ENCODE measurements at places on chromosomes 2 and 18. TPM values are rescaled to one million over a fixed set of nuclear protein-coding genes. Genes with fewer than 3 reads are reported as not detected.

ELOA2 gene
- total RNA-seq = not detected

MAP3K19 gene
- not detected for total RNA-seq

CD302 gene
- total RNA-seq = 0.88 TPM

TMEM247 gene
- not detected for total RNA-seq

MC5R gene
- total RNA-seq = not detected

FEZ2 gene
- 34.3 TPM for total RNA-seq

DAPL1 gene
- 1.2 TPM for total RNA-seq

ALPG gene
- total RNA-seq = not detected

DHRS9 gene
- not detected for total RNA-seq

SERPINB13 gene
- total RNA-seq = 12.4 TPM

RFX8 gene
- total RNA-seq = not detected

ANKRD62 gene
- total RNA-seq = not detected

E2F6 gene
- 9.3 TPM for total RNA-seq

MFSD2B gene
- 0.69 TPM for total RNA-seq

SIX3 gene
- not detected for total RNA-seq

BCL11A gene
- 8.5 TPM for total RNA-seq

ZSWIM2 gene
- not detected for total RNA-seq

RASGRP3 gene
- not detected for total RNA-seq

SLC9A4 gene
- 0.07 TPM for total RNA-seq

TMEM17 gene
- 3.0 TPM for total RNA-seq

EIF4E2 gene
- total RNA-seq = 55.2 TPM

CCL20 gene
- total RNA-seq = 0.88 TPM

GATA6 gene
- 5.6 TPM for total RNA-seq

EPB41L3 gene
- 0.50 TPM for total RNA-seq

KIF5C gene
- total RNA-seq = under 0.01 TPM

CCDC178 gene
- not detected for total RNA-seq

CAPN13 gene
- total RNA-seq = 0.17 TPM

LOXHD1 gene
- total RNA-seq = not detected

CYP1B1 gene
- total RNA-seq = 317 TPM

IL1F10 gene
- not detected for total RNA-seq

ANKAR gene
- total RNA-seq = 6.7 TPM

NCKAP5 gene
- 7.6 TPM for total RNA-seq

USP14 gene
- total RNA-seq = 97.3 TPM
